Activated naive CD8-positive, alpha-beta T cell treated with anti-CD3 and anti-CD28 coated beads, Interleukin-2, amount 10 ng/mL, durations not matched to agents 7 days and 5 days (primary cell): ENCODE measurements at places on chromosomes 6 and 20. TPM values are rescaled to one million over a fixed set of nuclear protein-coding genes. Genes with fewer than 3 reads are reported as not detected.
A peak's percentile ranks its signal among the peaks of the same experiment; 100 is the strongest.

GNMT gene
- total RNA-seq = 1.2 TPM

DNA sequence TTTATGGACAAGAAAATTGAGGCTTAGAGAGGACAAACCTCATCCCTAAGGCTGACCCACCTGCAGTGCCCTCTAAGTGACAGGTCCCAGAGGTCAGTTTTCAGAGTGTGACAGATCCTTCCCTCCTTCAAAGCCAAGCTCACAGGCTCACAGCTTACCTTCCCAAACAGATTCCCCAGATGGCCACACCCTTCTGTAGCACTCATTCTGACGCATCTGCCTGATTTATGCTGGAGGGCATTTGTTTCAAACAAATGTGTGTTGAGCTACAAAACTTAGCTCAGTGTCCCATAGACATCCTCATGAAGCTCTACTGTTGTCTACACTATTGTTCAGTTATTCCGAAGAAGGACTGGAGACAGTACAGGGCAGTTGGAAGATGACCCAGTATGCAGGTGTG is 60.6 kb upstream of the RIN2 start:
- DNase-seq = no peak

SSTR4 gene
- total RNA-seq = not detected

DNA sequence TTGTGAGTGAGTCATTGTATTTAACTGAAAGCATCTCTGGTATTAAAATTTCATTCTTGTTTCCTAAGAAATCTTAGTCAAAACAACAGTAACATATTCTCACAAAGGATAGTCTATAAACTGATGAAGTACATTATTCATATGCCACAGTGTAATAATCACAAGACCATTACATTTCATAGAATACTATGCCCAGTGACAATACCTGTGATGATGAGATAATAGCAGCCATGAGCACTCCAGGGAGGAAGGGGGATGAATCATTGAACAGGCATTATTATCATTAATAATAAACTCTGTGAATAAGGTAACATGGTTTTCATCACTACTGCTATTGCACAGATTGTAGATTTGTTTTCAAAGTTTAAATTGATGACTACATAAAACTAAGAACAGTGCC is 667.9 kb downstream of the EPM2A start:
- no peak for DNase-seq

CYP21A2 gene
- 0.72 TPM for total RNA-seq

DNA sequence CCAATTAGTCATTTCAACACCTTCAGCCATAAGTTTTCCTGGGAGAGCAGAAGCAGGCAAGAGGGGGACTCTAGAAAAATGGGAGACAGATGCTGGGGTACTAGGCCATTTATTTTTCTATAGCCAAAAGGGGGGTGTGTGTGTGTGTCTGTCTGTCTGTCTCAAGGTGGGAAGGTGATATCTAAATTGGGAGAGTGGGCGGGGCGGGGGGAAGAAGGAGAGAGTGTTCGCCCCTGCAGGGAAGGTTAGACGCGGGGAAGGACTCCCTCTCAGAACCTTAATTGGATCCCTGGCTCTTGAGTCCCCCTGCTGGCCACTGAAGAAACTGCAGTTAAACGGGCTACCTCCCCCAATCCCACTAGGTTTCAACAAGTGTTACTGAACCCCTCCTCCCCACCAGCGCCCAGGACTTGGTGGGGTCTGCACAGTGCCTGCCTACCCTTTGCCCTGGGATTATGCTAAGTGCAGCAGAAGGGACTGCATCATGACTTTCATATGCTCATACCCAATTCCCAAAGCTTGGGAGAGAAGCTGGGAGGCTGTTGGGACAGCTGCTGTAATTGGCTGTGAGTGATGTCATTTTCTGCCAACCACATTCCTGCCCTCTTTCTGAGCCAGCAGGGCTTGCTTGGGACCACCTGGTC is 45.8 kb downstream of the FOXP4 start:
- DNase-seq = peak; percentile 78

DNA sequence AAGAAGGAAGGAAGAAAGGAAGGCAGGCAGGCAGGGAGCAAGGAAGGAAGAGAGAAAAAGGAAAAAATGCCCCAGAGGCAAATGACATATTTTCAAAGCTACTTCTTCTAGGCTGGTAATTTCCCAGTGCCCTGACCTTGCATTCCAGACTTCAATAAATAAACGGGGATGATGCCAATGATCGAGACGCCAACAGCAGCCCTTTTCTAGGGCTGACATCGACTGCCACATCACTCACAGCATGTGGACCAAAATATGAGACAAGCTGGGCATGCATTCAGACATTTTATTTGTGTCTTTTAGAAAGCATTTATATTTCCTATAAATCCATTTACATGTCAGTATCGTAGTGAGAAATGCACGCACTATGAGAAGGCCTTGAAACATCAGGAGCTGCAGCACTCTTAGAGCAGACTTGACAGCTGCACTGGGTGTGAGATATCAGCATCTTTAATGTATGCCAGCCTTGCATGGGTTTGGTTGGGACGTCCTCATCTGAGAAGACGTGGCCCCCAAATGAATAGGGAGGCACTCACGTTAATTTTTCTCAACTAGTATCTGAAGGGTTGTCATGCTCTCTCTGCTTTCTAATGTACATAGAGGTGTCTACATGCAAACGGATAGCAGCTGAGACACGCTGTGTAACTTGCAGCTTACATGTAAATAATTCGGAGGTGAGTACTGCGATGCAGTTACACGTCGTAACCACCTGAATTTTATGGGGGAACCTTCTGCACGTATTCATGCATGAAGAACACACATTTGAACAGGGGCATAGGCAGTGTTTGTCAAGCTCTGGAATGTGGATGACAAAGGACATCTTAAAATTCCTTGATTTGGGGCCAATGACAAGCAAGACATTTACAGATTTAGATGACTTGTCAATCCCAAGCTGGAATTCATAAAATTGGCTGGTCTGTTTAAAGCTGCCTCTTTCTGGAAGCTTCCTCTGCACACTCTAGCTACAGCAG is 149.1 kb upstream of the AGPAT4 start:
- no peak for DNase-seq

SLC26A8 gene
- not detected for total RNA-seq

DNA sequence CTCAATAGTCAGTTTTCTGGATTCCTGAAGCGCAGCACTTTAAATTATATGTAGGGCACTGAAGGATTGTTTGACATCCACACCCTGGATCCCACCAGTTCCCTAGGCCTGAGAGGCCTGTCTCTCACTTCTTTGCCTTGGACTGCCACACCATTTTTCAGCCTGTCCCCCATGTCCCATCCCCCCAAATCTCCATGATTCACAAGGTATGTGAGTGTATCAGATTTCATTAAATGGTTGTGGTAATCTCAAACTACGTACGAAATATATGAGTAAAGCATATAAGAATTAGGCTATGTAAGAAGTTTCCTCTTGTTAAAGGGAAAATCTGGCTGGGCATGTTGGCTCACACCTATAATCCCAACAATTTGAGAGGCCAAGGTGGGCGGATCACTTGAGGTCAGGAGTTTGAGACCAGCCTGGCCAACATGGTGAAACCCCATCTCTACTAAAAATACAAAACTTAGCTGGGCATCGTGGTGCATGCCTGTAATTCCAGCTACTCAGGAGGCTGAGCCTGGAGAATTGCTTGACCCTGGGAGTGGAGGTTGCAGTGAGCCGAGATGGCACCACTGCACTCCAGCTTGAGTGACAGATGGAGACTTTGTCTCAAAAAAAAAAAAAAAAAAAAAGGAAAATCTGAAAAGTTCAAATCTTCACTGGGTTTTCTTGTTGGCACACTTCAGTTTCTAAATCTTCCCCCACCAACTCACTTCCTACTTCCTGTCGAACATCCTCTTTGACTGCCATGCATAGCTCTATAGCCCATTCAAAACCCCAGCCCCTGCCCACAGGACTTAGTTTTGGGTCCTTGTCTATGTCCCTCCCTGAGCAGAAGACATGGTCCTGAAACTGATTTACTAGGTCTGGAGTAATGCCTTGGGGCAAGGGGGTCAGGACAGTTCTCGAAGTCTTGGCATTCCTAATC is 97.3 kb upstream of the SHLD1 start:
- DNase-seq = no peak

EBF4 gene
- 2.4 TPM for total RNA-seq

DNA sequence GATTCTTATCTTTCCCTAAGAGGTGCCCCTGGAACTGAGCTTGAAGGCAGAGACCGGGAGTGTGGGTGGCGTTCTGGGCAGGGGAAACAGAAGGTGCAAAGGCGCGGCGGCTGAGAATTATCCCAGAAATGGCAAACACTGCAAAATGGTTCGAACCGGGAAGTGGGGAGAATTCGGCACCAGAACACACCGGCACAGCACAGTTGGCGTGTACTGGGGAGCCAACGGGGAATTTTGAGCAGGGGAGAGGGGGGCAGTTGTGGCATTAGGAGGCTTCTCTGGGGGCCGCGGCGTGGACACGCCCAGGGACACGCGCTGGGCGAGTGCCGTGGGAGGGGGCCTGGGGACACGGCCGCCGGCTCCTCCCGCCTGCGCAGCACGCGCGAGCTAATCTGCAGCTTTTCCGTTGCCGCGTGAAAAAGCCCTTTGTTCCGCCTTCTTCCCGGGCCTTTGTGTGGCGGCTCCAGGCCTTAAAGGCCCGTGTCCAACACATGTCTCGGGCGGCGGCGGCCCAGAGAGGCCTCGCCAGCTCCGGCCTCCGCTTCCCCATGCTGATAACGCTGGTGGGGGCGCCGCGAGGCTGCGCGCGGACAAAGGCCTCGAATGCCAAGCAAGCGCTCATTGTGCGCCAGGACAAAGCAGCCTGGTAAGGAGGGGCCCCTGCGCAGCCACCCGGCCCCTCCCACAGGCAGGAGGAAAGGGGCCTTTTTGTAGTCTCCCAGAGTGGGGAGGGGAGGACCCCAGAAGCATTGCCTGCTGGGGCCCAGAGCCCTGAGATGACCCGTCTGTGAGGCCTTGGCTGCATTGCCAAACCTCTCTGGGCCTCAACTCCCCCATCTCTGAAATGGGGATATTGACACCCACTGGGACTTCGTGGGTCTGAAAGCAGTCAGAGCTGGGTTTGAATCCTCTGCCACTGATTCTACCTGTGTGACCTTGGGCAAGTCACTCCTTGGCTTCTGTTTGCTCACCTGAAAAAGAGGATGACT is 82.8 kb downstream of the CD40 start:
- DNase-seq = no peak

ZSCAN16 gene
- 6.9 TPM for total RNA-seq

DNA sequence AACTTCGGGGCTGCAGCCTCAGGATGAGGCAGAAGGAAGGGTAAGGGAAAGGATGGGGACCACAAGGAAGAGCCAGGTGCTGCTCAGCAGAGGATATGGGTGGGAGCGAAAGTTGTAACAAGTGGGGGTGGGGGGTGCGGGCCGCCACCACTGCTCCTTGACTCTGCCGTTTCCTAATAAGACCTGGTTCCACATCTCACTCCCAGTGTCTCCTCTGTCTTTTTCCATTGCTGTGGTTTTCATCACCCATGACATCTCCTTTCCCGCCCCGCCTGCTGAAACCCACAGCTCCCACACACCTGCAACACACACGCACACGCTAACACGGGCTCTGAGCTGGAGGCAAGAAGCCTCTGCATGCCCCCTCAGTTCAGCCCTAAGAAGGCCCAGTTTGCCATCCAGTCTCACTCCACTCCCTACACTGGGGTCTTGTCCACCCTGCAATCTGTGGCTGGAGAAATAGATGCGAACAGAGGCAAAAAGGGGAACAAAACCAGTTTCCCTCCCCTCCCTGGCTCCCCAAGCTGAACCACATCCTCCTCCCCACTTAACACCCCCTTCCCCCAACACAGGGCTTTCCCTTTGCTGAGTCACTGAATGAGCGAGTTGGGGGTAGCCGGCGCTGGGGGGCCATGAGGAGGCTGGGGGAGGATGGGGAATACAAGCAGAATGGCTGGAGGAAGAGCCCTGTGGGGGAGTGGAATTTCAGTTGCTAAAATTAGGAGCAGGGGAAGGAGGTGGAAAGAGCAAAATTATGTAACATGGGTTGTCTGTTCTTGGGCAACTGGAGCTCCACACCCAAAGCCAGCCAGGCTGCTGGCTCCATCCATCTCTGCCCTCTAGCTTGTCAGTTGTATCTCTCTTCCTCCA is 11.5 kb downstream of the NFKBIL1 start:
- no peak for DNase-seq

- DNase-seq = no peak
Observed at GRCh38 chr6:31874836-31875572, 3.8 kb downstream of the SLC44A4 start.

DNA sequence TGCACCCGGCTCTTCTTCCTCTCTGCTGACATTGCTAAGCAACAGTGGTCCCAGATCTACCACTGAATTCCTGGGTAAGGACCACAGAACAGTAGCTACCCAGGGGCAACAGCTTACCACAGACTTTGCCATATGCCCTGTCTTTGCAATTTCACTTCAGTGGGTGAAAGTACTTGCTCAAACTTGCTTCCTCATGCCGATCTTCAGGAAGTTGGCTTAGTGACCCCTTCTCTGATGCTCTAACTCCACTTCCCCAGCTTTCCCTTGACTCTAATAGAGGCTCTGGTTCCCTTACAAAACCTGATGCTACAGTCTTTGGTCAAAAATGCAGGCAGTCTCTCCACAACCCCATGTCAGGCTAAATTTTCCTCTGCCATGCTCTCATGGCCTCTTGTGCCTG is 3.3 kb upstream of the TAAR5 start:
- no peak for DNase-seq

- DNase-seq = no peak
Observed at GRCh38 chr6:73893696-73894095, 197.7 kb downstream of the CD109 start.

AP5S1 gene
- 12.5 TPM for total RNA-seq

GRCh38 chr6:36459501-36459900 is 16.7 kb downstream of the KCTD20 start:
- no peak for DNase-seq

DNA sequence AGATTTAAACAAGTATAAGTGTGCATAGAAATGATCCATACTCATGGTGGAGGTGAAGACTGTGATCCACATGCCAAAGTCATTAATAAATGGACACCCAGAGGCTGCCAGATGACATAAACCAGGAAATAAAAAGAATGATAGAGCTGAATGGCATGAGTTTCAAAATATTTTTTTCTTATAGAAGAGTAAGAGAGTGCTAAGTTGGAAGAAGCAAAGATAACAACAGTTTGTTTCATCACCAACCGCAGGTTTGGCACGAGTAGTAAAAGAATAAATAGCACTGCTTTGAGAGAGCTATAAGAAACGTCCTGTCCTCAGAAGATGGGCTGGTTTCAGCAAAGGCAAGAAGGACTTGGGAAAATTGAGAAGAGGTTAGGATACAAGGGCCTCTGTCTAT is 246.9 kb downstream of the UBE3D start:
- no peak for DNase-seq

DNA sequence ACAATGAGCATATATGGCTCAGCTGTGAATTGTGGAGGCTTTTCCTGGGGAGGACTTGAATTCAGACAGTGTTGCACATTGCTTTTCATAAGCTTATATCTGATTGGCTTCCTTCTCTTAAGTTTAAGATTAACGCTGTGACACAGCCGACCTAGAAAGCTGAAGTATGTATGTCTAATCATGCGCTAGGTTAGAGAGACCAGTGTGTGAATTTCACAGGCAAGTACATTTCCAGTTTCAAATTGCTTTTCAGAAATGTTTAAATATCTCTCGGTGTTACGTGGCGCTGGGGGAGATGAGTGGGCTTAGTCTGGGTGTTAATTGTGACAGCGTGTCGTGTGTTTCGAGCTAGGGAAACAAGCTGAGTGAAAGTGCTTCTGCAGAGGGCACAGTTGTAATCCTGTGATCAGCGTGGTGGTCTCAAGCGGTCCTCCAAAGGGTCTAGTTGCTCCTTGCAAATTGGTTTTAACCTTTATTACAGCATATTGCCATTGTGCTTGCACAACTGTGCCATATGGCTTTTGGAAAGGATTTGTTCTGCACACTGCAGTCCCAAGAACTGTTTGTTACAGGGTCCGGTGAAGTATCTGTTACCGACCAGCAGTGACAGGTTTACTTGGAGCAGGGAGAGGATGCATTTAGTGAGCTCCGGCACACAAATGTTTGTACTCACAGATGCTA is 166.6 kb downstream of the SASH1 start:
- no peak for DNase-seq

GRCh38 chr6:38169977-38170526 is 350.5 kb downstream of the ZFAND3 start:
- DNase-seq = no peak
